ENCODE measurements at places on chromosomes 2 and 18.

- DNase-seq, result no peak
Measured at GRCh38 chr2:224951723-224952481, 90.4 kb downstream of the DOCK10 start.

DNA sequence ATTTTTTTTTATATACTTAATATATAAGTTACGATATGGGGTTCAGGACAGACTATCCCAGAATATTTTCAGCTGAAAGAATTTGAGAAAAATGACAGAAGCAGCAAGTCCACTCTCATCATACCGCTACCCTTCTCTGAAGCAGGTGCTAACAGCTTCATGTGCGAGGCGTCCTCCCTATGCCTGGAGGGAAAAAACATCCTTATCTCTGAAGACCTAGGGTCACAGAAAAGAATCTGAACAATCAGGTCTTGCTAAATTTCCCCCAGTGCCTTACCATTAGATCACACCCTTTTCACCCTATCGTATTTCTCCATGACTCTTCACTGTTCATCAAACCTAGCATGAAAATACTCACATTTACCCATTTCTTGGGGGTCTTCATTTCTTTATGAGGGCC, 51.9 kb upstream of the CREB1 start:
- DNase-seq, result no peak

- DNase-seq, result no peak
Measured at GRCh38 chr2:223930103-223930976, 14.8 kb downstream of the WDFY1 start.

- DNase-seq, result peak; percentile 53
Measured at GRCh38 chr2:174344716-174345461, 10.1 kb downstream of the SP9 start.

DNA sequence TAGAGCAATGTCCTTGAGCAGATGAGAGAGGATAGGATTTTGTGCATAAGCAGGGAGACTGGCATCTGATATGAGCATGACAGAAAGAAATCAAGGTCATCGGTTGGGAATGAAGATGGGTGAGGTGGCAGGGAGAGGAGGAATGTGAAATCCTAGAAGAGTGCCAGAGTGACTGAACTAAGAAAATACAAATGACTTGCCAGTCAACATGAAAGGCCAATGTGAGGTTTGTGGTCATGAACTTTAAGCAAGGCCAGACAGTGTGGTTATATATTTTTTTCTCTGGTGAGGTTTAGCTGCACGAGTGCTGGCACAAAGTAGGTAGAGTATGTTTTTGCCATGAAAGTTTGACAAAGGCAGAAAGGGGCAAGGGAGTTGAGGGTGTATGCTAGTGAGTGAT, 21.2 kb downstream of the QPCT start:
- DNase-seq, result peak; percentile 37
